ENCODE measurements at places on chromosomes 5 and 9.

- DNase-seq = no peak
Observed at GRCh38 chr9:114244570-114244969, 78.3 kb upstream of the ORM1 start.

- peak; percentile 99 for DNase-seq
Observed at GRCh38 chr5:36657563-36657995, 51.2 kb downstream of the SLC1A3 start.

GRCh38 chr9:22342491-22343217 lies 104.0 kb upstream of the DMRTA1 start:
- peak; percentile 82 for DNase-seq

DNA sequence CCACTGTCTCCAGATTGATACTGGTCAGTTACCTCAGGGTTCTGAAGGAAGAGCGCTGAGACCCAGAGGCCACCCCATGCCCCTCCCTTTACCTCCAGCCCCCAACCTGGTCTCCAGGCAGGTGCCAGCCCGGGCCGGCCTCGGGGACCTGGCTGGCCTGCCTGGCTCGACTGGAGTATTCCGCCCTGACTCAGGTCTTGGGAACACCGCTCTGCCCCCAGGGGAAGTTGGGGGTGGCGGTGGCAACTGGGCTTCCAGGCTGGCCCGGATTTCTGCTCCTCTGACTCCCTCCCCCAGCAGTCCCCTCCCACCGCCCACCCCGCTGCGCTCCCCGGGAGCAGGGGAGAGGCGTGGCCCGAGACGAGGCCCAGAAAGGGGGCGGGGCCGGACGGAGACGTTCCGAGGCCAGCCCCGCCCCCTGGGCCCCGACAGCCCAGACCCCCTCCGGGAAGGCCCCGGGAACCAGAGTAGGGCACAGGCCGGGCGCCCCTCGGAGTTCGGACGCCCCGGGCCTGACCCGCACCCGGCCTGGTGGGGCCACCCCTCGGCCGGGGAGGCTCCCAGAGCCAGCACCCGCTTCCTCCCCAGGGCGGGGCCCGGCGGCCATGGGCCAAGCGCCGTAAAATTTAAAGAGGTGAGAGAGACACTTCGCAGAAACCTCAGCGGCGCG lies 82.5 kb upstream of the ZBTB43 start:
- DNase-seq = peak; percentile 31

DNA sequence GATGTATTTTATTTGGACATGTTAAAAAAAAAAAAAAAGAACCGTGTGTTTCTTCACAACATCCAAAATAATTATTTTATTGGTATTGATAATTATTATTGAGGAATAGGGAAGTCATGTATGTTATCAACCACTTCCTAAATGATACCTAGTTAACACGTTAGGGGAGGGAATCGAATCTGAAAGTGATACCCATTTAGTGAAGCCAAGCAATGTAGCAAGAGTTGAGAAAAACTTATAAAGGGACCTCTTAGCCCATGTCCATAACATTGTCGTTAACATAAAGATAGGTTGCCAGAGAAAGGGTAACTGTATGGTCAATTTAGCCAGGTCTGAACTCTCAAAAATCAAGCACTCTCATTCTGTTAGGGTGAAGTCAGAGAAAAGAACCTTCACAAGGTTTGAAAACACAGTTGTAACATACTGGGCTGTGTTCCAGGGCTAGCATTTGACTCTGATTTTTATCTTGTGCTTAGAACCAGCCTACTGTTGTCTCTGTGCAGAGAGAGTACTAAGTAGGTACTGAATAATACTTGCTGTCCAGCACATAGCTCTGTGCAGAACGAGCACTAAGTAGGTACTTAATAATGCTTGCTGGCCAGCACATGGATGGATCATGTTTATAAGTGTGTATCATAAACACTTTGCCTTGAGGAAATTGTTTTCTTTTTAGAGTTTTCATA lies 60.4 kb downstream of the GHR start:
- DNase-seq = no peak

GRCh38 chr9:130858739-130859705 lies 24.0 kb downstream of the ABL1 start:
- DNase-seq = no peak

- DNase-seq = no peak
Observed at GRCh38 chr5:57551251-57551650, 68.6 kb upstream of the ACTBL2 start.

DNA sequence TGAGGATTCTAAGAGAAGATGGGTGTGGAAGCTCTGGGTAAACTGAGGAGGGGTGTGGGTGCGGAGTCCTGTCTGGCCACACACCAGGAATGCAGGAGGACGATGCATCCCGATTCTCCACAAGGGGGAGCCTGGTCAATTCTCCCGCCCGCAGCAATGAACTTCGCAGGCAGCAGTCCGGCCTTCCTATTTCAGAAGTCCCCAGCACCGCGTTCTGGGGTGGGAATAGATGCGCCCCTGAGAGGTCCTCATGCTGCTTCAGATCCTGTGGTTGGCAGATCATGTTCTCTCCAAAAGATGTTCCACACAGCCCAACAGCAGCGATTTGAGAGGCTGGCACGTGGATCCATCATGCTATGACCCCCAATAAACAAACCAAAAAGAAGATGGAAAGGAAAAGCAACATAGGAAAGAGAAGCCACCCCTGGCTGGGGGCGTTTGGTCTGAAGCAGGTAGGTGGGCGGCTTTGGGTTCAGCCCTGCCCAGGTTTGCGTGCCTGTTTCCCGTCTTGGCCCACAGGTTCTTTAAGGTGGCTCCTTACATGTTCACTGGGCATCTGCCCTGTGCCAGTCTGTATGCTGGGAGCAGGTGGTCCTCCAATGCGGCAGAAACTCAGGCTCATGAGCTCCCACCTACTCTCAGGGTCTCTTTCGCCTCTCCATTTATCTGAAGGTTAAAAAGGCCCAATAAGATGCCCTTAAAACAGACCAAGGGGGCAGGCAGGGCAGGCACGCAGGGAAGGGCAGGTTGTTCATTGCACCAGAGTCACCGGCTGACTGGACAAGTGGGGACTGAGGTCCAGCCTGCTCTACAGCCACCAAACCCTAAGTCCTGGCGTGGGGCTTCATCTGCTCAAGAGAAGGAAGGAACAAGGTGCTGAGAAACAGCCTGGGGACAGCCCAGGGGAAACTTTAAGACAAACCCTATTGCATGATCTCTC lies 171.6 kb downstream of the PAX5 start:
- peak; percentile 10 for DNase-seq

DNA sequence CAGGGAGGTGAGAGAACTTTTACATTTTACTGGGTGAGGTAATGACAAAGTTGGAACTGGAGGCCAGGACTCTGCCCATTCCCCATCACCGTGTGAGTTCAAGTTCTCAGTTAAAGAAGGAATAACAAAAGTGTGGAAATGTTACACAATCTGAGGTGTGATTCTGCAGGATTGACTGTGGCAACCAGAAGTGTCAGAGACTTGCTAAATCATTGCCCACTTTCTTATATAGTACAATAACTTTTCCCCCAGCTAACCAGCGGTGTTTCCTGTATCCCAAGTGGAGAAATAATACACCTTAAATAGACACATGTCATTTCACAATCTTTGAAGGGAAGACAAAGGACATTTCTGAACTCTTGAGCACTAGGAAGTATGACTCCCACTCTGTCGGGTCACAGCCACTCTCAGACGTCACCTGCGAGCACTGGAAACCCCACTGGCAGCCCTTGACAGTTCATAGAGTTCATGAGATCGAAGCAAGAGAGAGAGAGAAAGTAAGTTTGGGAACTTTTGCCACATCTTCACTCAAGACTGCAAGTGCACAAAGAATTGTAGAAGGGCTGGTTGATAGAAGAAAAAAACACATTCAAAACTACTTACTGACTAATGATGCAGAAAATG lies 28.4 kb downstream of the PAX5 start:
- no peak for DNase-seq

DNA sequence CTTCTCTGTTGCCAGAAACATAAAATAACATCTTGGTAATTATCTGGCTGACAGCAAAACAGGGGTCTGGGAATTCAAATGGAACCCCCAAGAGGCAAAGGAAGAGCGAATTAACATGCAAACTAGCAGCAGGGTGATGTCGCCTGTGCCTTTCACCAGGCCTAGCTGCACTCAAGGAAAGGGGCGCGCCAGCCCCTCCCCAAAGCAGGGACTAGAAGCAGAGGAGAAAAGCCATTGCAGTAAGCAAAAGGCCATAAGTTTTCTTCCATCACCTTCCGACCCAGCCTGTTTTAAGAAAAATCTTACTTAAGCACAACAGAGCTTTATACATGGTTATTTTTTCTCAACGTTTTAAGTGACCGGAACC lies 539 bp downstream of the POC5 start:
- DNase-seq = no peak

DNA sequence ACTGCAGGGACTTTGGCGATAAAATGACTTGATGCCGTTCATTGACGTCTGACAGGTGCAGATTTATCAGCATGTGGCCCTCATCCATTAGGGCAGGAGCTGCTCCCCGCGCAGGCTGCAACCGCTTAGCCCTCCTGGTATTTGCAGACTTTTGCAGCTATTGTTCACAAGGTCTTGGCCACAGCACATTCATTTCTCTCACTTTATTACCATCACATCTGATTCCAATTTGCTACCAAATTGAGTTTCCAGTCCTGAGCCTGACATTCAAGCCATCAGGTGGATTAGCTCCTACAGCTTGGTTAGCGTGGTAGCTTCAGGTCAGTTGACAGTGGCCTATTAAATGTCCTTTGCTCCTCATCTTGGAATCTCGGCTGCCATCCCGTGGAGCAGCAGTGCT lies 299.2 kb downstream of the CD180 start:
- no peak for DNase-seq

GRCh38 chr5:137902408-137903133 lies 13.3 kb downstream of the PKD2L2 start:
- DNase-seq = no peak

GRCh38 chr5:145689235-145689634 lies 145.9 kb downstream of the PRELID2 start:
- no peak for DNase-seq

GRCh38 chr9:134945509-134946275 lies 28.0 kb upstream of the FCN1 start:
- DNase-seq = no peak

GRCh38 chr9:87324613-87325194 lies 173.0 kb upstream of the DAPK1 start:
- DNase-seq = peak; percentile 82

DNA sequence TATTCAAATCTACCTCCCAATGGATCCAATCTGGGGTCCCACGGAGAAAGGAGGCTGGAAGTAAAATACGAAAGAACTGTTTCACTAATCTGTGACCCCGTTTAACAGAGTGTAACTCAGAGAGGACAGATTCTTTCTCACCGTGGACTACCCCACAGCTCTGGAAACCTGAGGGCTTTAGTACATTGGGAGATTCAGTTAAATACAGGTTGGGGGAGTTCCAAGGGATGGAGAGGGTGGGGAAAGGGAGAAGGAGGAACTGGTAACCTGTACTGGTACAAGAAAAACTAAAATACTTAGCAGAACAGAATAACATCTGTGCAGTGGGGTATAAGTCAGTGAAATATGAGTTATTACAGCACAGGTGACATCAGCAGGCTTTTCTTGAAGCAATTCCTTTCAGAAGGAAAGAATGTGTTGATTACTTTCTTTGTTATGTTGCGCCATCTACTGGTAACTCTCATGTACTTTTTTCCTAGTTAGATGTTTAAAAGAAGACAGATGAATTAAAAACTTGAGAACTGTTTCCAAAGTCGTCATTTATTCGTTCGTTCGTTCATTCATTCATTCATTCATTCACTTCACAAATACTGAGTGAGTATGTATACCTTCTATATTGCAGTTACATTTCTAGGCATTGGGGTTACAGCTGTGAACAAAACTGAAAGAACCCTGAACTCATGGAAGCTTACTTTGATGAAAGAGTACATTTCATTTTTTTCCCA lies 30.0 kb upstream of the STOM start:
- DNase-seq = peak; percentile 92

DNA sequence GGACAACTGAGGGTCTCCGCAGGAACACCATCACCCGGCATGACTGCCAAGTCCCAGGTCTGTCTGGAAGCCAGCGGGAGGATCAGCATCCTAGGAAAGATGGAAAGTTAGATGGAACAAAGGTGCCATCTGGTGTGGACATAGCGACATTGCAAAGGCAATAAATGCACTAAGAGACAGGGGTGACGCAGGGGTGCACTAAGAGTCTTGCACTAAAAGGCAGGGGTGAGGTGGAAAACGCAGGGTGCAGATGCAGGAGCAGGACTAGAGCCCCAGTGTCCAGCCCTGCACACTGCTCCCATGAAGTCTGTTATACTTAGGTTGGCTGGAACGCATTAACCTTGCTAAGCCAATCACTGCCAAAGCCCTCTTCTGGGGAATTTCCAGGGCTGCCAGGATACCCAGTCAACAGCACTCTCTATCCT lies 15.5 kb downstream of the ATOX1 start:
- DNase-seq = peak; percentile 73

DNA sequence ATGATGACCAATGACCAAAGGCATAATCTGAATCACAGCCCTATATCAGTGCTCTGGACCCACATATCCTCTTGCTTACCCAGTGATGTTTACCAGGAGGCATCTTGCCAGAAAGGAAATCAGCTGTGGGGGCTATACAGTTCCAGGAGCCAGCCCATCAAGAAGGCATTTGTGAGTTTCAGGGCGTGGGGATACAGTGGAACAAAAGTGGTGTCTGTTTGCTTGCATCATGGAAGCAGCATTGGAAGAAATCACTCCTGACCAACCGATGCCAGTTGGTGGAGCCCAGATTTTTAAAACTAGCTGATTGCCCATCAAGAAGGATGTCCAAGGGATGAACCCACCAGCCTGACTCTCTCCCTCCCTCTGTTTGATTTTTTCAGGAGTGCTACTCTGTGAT lies 106.5 kb upstream of the EGFLAM start:
- peak; percentile 1 for DNase-seq

DNA sequence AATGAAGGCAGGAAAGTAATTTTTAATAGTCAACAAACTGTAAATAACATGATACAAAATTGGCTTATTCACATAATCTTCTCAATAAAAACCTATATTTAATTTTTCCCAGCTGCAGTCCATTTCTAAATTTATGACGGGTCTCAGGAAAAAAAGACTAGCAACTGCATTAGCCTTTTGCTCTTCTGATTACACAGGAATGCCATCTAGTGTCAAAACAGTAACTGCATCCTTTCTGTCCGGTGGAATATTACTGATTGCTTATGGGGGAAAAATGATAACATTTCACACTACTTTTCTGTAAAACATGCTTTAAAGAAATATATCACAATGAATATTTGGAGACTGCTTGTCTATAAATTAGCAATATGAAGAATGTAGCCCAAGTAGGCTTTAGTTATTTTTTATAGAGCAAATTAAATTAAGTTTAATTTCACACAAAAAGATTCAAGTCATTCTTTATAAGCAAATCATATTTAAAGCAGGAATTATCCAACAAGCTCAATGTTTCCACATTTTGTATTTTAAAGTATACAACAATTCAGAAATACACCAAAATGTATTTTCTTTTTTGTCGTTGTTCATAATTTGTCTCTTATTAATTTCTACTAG lies 534.7 kb downstream of the CDH10 start:
- DNase-seq = no peak
